Sciatic nerve (tissue), 2 donors: ENCODE measurements at places on chromosomes 2 and 18.

DNA sequence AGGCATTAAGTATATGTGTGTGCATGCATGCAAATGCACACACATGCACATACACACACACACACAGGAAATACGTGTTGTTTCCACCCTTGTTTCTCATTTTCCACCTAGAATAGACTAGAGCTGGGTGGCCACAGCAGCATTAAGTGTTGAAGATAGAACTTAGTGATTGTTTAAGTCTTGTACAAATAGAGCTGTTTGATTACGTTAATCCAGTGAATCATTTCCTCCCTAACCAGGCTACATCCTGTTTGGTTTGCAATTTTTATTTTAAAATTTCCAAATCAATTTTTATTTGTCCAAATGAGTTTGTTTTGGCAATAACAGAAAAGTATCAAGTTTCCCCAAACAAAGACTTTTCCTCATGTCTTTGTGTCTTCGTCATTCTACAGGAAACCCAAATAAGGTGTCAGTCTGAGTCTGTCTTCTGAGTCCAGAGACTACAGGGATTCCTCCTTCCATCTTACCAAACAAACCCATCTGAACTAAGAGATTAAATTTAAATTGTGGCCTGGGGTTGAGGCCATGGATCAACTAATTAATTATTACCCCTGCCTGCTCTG is 74.6 kb upstream of the GALNT5 start:
- DNase-seq, result no peak

- DNase-seq, result no peak
Measured at GRCh38 chr18:26711756-26712155, 153.8 kb downstream of the AQP4 start.

- peak; percentile 26 for DNase-seq
Measured at GRCh38 chr2:127612111-127612822, 33.7 kb upstream of the GPR17 start.

DNA sequence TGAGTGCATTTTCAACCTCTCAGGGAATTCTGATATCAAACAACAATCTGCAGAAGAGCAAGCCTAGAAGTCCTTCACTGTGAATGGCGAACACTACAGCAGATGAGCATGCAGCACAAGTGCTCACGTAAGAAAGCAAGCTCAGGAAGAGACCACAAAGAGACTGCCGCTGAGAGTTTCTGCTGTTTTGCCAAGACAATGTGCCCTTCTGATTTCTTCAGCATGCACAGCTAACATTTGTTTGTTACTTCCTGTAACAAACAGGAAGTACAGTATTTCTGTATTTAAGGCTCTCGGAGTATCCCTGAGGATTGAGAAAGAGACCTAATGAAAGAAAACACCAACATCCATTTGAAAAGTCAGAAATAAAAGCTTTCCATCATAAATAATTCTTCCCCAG is 45.9 kb downstream of the MBOAT2 start:
- no peak for DNase-seq

DNA sequence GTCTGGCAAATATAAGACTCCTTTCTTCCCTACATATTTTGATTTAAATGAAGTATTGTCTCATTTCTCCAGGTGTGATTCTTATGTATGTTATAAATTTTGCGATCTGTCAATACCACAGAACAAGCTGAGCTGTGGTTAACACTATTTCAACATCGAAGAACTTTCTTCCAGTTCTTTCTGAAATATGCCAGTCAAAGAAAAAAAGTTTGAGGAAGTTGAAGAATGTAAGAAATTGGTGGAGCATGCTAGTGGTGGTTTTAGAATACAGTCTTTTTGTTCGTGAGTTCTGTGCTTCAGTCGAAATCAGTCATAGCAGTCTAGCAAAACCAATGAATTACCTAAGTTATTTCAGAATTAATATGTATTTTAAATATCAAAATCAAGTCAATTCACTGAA is 8.6 kb upstream of the COBLL1 start:
- DNase-seq, result no peak

DNA sequence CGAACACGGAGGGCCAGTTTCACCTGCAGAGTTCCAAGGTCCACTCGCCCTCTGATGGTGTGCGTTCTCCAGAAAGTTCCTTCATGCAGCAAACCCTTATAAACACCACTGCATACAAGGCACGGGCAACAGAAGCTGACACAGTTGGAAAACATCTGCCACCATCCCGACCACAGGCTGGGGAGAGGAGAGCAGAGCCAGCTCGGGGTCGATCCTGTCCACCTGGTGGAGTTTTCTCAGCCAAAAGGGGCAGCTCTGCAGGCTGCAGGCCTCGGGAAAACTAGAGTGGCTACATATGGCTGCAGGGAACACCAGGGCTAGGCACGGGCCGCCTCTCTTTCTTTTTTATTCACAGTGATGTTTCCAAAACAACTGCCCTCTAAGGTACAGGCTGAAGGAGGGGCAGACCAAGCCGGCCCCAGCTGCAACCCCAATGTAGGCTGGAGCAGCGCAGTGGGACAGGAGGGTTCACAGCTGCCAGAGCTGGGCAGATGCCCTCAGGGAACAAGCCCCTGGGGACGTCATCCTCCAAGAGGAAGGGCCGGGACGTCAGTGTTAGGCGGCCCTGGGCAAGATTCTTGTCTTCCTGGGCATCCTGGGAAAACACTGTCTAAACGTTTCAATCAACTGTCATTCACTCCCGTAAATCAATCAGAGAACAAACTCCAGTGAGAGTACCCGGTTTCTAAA is 274.7 kb downstream of the TWIST2 start:
- no peak for DNase-seq
